Cortex of kidney (tissue), 1 donor: ENCODE measurements at places on chromosomes 3 and 15.

DNA sequence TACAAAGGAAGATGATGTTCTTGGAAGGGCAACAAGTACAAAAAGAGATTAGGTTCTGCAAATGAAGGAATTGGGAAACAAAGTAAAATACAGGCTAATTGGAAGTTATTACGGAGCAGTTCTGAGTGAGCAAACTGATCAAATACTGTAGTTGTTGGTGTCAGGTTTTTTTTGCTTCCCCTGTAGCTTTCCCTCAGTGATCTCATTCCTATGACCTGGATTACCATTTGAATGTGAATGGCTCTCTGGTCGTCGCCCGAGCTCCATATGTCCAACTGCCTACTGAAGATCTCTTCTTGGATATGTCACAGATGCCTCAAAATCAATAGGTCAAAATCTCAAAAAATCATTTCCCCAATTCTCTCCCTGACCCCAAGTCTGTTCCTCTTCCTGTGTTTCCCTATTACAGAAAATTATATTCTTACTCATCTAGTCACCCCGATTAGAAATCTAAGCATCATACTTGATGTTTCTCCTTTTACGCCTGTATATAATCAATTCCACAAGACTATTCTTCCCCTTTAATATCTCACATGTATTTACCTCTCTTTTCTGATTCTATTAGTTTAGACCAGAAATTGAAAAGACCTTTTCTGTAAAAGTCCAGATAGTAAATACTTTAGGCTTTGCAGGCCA lies 29.0 kb downstream of the GOLM2 start:
- no peak for DNase-seq

- DNase-seq, result no peak
Observed at GRCh38 chr3:54427941-54428871, 305.9 kb downstream of the CACNA2D3 start.

DNA sequence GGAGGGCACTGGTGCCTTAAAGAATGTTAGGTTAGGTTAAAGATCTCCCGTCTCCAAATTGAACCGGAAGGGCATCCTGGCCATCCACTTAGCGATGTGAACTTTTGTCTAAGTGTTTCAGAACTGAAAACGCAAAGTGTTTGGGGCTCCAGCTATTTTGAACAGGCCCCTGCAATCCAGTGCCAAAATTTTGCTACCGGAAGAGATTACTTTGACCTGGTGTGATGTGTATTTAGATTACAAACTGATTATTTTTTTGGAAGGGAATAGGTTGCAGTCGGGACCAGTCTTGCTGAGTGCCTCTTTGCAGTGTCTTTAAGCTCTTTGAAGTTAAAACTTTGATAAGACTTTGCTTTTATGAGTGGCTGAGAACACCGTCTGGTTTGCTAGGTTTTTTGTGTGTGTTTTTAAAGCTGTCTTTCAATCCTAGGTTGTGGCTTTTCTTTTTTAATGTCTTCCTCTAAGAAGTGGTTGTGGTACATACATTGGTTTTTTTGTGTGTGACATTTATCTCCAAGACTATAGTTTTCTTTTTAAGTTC lies 179.6 kb downstream of the OR4M2 start:
- DNase-seq, result no peak

GRCh38 chr15:81097890-81098280 lies 36.2 kb upstream of the CFAP161 start:
- no peak for DNase-seq

DNA sequence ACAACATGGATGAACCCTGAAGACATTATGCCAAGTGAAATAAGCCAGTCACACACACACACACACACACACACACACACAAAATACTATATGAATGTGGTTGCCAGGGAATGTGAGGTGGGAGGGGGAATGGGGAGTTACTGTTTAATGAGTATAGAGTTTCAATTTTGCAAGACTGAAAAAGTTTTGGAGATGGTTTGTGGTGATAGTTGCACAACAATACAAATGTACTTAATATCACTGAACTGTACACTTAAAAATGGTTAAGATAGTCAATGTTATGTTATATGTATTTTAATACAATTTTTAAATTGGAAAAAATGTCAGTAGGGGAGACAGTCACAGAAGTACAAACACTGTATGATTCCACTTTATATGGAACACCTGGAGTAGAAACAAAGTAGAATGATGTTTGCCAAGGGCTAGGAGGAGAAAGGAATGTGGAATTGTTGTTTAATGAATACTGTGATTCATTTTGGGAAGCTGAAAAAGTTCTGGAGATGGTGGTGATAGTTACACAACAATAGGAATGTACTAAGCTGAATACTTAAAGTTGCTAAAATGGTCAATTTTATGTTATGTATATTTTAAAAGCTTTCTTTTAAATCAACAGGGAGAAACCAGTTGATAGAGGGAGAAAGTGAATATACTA lies 76.6 kb downstream of the RPL39L start:
- no peak for DNase-seq

DNA sequence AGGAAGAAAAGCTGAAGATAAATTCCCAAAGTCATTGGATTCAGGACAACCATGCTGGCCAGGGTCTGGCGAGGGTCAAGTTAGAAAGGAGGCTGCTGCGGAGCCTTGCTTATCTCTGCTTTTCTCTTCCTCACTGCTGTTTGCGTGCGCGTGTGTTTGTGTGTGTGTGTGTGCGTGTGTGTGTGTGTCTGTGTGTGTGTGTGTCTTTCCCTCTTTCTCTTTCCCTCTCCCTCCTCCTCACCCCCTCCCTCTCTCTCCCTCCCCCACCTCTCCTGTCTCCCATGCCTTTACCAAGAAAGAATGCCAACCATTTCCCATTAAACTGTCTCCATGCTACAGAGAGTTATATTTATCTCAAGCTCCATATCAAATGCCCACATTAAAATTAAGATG lies at the start of gene COLQ:
TSS of gene COLQ (minus strand) at position 134 of the 393 bp plus-strand sequence. CDS start at position 53, 81 bp downstream.
- DNase-seq, result no peak

GRCh38 chr3:73136941-73137340 lies 75.5 kb downstream of the EBLN2 start:
- no peak for DNase-seq

DNA sequence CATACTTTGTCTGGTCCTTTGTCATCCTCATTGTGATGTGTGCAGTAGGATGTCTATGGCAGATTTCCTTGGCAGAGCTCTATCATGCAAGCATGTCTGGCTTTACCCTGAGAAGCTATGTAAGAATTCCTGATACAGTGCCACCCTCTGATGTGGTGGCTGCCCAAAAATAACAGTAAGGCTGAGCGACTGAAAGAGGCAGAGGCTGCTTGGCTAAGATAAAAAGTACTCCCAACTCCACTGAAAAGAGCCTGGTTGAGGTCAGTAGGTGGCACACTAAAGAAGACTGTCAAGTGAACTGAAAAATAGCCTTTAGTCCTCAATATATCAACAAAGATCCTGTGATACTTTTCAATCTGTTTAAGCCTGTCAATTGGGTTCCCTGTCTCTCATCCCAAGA lies 31.7 kb downstream of the BTLA start:
- DNase-seq, result no peak

GRCh38 chr15:74037171-74038117 lies 42.9 kb downstream of the PML start:
- no peak for DNase-seq

DNA sequence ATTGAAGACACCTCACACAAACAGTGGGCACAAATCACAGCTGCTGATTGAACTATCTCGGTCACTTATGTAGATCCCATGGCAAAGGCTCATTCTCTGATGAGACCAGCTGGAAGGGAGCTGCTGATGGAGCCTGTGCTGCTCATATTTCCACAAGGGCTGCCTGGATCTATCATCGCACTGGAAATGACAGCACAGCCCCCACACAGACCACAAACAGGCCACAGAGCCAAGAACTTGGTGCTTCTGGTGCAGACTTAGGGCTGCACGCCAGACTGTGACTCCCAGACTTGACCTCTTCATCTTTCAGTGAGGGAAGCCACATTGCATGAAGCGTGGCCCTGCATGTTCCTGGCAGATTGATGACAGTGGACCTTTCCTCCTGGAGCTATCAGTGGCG lies 197.6 kb downstream of the MINAR1 start:
- no peak for DNase-seq

GRCh38 chr3:58693940-58694850 lies 27.6 kb upstream of the FAM3D start:
- DNase-seq, result no peak

GRCh38 chr3:197878427-197878826 lies 71.6 kb upstream of the RPL35A start:
- DNase-seq, result no peak

GRCh38 chr15:41487802-41488201 lies 5.9 kb upstream of the ITPKA start:
- DNase-seq, result no peak

DNA sequence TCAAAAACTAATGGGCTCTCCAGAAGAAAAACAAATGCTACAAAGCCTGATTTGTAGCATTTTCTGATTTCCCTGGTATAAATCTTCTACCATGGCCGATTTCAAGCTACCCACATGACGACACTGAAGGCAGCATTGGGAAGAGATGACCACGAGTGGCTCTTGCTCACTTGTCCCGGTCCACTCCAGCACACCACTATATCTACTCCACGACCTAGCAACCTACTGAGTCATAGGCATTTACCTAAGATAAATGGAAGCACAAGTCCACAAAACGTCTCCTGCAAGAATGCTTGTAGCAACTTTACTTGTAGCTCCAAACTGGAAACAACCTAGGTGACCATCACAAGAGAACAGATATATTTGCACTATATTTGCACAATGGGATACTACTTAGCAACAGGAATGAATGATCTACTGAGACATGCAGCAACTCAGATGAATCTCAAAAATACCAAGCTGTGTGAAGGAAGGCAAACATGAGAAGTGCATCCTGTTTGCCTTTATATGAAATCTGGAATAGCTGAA lies 60.8 kb upstream of the HES1 start:
- no peak for DNase-seq

DNA sequence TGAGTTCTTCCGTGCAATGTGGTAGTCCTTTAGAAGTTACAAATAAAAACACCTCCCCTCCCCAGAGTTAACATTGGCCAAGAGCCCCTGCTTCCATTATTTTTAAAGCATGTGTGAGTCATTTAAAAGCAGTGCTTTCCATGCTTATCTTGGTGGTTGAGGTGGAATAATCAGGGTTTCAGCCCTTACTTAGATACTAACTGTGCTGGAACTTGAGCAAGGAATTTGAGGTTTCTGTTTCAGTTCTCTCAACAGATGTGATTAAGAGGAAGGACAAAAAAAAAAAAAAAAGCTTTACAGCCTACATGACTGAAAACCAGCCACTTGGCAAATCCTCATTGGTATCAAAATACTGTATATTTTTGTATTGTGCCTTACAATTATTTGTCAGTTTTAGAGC lies 64.5 kb downstream of the CGNL1 start:
- no peak for DNase-seq

GRCh38 chr3:151460228-151460627 lies 633 bp downstream of the IGSF10 start:
- DNase-seq, result no peak

GRCh38 chr3:37625690-37626360 lies 235.9 kb upstream of the CTDSPL start:
- DNase-seq, result no peak

- no peak for DNase-seq
Observed at GRCh38 chr3:161489395-161489794, 7.2 kb upstream of the OTOL1 start.

DNA sequence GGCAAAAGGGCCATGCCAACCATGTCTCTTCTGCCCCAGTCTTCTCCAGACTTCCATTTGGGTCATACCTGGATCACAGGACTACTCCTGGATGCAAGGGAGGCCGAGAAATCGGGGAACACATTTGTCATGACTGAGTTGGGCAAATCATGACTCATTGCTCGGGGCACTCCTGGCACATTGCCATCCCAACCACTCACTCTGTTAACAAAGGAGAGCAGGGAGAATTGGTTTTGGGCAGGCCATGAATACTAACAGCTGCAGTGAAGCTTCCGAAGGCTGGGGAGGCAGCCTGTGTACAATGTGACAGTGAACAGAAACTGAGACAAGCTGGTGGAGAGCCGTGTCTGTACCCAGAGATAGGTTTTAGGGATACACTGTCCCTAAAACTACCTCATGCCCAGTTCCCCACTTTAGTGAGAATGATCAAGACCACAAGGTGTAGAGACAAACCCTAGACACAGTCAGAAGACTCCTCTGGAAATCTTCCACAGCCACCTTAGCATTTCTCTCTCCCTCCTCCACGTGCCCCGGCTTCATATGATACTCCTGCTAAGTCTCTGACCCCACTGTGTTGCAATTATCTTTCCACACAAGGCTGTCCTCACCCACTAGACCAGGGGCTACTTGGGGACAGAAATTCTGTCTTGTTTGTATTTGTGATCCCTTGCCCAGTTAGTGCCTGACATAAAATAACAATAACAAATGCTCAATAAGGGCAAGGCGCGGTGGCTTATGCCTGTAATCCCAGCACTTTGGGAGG lies 10.5 kb upstream of the BUB1B start:
- DNase-seq, result no peak

GRCh38 chr3:101219842-101220560 lies 100.4 kb downstream of the IMPG2 start:
- no peak for DNase-seq

- no peak for DNase-seq
Observed at GRCh38 chr15:63340878-63341277, 40.8 kb downstream of the CA12 start.

DNA sequence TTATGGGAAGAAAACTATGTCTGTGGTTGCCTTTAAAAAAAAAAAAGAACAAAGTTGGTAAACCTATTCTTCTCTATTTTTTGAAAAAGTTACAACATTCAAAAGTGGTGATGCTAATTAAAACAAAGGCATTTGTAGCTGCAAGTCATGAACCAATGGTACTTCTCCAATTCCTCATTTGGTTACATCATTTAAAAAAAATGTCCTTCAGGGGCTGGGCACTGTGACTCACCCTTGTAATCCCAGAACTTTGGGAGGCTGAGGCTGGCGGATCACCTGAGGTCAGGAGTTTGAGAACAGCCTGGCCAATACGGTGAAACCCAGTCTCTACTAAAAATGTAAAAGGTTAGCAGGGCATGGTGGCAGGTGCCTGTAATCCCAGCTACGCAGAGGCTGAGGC lies 574.6 kb downstream of the VGLL3 start:
- DNase-seq, result no peak

GRCh38 chr15:39211108-39211979 lies 369.5 kb upstream of the THBS1 start:
- DNase-seq, result no peak

- DNase-seq, result no peak
Observed at GRCh38 chr3:135633078-135633477, 332.4 kb upstream of the PPP2R3A start.

DNA sequence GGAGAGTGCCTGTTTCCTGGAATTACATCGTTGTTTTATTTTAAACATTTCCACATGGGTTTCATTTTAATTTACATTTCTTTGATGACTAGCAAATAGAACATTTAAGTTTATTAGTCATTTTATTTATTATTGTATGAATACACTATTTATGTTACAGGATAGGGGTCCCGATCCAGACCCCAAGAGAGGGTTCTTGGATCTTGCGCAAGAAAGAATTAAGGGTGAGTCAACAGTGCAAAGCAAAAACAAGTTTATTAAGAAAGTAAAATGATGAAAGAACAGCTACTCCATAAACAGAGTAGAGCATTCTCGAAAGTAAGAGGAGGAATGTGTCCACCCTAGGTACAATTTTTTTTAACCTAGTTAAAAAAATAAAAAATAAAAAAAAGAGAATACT lies 539.5 kb downstream of the NAALADL2 start:
- DNase-seq, result no peak

- no peak for DNase-seq
Observed at GRCh38 chr3:183400352-183400751, 28.1 kb downstream of the MCF2L2 start.

GRCh38 chr3:189272500-189273119 lies 100.8 kb downstream of the TPRG1 start:
- no peak for DNase-seq
